Activated naive CD8-positive, alpha-beta T cell treated with anti-CD3 and anti-CD28 coated beads for 36 hours (primary cell): ENCODE measurements at places on chromosomes 2 and 18.

DNA sequence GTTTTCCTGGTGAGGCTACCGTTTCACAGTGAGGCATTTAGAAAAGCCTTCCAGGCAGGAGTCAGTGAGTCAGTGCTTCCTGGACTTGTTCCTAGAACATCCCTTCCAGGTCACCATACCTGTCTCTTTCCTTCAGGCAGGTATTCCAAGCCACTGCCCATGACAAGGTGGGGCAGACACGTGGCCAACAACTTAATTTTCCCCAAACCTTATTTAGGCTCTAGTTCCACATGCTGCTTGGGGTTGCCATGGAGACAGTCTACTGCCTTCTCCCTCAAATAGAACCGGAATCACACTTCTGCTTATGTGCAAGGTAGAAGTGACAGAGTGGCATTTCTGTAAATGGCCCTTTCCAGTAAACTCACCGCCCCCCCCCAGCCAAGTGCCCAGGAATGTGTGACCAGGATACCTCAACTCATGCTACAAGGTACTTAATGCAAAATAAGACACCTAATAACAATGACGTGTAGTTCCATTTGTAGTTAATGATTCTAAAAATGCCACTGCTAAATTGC lies 258.3 kb downstream of the PRKCE start:
- no peak for DNase-seq

GRCh38 chr2:103132536-103133217 lies 370.8 kb downstream of the TMEM182 start:
- DNase-seq: no peak

DNA sequence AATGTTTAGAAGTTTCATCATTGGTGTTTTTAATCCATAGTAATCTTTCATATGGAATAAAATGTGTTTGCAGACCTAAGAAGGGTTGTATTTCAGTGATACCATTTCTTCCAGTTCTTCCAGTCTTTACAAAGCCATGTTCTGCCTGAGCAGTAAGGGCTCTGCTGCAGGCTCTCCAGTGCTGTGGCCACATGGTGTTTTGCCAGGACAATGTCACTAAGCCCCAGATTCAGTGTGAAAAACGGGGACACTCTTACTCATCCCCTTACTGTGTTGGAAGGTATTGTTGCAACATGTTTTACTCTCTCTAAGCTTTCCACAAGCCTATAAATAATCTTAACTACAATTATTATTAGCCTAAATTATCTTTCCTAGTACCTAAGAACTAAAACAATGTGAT lies 481.4 kb upstream of the CDH7 start:
- DNase-seq: no peak

GRCh38 chr2:1868683-1869141 lies 124.4 kb upstream of the PXDN start:
- no peak for DNase-seq

GRCh38 chr2:145203891-145204290 lies 684.0 kb upstream of the ZEB2 start:
- DNase-seq: no peak

GRCh38 chr2:156124458-156124857 lies 208.1 kb downstream of the NR4A2 start:
- DNase-seq: no peak

GRCh38 chr18:13613591-13614501 lies 112.5 kb downstream of the FAM210A start:
- DNase-seq: no peak

DNA sequence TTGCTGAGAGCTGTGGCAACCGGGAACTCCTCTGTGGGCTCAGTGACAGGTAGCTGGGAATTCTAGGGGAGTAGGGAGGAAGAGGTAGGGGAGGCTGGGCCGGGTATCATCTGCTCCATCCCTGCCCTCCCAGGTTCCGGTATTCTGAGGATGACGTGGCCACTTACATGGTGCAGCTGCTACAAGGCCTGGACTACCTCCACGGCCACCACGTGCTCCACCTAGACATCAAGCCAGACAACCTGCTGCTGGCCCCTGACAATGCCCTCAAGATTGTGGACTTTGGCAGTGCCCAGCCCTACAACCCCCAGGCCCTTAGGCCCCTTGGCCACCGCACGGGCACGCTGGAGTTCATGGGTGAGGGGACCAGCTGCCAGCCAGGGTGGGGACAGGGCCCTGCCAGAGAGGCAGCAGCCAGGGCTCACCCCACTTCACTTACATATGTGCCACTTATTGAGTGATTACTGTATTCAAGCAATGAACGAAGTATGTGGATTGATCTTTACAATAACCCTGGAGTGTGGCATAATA lies 8.0 kb upstream of the GMPPA start:
- no peak for DNase-seq

DNA sequence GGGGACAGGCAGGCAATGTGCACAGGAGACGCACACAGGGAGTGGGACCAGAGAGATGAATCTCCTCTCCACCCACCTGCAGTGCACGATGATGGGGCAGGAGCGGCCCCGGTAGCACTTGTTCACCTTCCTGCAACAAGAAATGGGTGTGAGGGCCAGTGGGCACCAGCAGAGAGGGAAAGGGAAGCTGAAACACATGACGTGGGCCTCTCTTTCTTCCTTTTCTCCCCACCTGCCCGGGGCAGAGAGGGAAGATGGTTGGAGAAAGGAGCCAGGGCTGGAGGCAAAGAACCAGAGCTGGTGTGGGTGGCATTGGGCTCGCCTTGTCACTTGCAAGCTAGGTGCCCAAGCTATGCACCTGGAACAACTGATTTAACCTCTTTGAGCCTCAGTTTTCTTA lies 12.2 kb downstream of the DNAJB2 start:
- no peak for DNase-seq

DNA sequence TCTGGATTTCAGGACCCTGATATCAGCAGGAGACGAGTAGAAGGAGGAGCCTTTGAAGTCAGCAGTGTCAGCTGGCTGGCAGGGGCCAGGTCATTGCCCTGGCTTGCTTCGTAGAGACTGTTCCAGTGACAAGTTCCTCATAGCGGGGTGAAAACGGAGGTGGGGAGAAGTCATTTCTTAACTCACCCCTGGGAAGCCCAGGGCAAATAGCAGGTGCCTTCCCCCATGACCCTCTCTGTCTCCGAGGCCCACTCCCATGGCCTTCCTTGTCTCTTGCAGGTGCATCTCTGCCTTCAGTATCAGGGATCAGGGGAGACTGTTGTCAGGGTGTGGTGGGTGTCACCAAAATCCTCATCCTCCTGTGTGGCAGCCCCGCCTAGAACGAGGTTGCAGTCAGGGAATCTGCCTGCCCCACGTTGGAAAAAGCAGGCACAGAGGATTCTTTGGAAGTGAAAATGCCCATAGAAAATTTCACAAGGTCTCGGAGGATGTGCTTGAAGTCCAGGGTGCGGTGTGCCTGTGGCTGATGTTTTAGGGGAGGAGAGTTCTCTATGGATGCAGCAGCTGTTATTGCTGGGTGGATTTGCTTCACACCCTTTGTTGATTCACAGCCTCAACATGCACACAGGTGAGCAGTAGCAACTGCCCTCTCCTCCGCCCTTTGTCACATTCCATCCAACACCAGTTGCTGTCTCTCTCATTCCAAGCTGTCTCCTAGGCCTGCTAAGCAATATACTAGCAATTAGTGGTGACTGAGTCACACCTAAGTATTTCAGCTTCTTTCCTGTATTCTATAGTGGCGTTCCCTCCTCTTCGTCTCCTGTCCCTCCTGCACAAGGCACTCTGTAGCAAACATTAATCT lies 142.6 kb upstream of the FHL2 start:
- no peak for DNase-seq

GRCh38 chr2:147273628-147274027 lies 571.2 kb upstream of the ACVR2A start:
- no peak for DNase-seq

DNA sequence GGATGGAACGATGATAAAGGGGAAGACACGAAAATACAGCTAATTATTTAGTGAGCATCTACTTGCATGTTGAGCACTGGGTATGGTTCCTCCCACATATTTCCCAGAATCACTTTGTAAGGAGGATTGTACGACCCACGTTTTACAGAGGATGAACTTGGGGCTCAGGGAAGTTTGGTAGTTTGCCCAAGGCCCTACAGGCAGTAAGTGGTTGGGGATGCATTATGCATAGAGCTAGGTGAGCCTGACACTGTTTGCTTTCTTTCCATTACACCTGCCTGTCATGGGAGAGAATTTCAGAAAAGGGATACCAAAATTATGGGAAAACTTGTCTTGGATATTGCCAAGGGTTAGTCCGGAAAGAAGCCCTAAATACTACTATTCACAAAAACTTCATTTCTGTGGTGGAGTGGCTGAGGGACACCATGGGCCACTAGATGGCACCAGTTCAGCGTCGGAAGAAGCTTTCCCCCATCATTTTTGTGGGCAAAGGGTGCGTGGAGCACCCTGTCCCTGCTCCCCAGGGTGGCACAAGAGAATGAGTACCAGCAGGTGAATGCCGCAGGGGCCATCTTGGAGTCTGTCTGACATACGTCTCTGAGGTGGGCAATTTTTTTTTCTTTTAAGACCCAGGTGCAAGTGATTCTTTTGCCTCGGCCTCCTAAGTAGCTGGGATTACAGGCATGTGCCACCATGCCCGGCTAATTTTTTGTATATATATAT lies 23.5 kb upstream of the C18orf32 start:
- peak; percentile 49 for DNase-seq

DNA sequence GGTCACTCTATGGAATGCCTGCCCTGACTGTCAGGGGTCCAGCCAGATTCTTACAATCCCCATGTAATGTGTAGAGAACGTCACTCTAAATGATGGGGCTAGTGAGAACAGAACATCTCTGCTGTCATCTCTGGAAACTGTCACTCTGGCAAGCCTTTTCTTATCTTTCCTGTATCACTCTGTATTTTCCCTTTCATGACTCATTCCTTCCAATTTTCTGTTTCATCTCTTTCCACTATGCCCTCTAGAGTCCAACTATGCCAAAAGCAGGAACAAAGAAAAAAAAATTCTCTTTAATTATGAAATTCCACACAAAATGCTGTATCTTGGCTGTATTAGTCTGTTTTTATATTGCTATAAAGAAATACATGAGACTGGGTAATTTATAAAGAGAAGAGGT lies 608.8 kb downstream of the ADCYAP1 start:
- DNase-seq: no peak

GRCh38 chr2:83081826-83082690 lies 1377.0 kb downstream of the SUCLG1 start:
- DNase-seq: no peak

DNA sequence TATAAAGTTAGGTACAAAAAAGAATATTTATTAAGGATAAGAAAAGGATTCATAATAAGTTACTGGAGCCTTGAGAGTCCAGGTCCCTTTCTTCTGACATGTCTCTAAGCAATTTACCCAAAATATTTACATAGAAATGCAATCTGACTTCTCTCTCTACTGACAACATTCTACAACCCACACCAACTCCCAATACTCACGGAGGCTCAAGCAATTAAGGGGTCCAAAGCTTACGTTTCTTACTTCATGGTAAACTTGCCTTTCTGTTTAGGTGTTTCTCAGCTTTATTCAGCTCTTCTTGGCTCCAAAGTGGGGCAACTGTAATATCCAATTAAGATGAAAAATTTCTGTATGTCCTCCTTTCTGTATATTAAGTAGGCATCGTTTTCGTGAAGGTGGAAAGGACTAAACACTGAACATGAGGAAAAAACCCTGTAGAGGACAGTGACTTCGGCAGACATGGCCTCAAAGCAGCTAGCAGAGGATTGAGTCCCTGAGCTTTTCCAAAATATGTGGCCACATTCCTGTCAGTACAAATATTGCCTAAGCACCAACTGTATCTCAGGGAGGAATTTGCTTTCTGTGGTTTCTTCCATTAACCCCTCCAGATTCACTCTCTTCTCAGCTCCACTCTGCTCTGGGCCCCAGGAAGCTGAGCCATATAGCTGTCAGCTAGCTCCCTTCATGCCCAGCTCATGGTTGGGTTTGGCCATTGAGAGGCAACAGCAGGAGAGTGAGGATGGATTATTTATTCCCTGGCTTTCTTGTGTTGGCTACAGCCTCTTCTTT lies 67.9 kb upstream of the GLS start:
- no peak for DNase-seq

- no peak for DNase-seq
These were observed 357.5 kb downstream of the PTPRM start for GRCh38 chr18:7924616-7925015.

DNA sequence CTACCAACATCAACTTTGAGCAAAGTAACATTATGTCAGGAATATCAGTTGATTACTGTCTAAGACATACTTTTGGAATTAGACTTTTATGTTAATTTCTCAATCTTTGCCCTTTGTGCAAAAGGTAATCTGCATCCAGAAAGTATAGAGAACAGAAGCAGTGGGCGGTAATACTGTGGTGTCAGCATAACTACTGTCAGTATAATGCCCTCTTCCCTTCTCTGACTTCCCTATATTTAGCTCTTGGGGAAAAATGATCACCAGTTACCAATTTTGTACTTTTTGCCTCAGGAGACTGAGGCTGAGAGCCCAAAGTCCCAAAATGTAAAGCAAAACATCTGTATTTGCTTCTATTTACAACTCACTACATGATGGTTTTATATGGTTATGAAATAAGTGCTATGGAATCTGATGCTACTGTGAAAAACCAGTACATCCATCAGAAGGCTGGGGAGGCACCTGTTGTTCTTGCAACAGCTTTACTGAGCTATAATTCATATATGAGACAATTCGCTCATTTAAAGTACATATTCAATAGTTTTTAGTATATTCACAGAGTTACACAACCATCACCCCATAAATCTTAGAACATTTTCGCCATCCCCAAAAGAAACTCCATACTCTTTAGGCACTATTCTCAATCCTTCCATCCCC lies 51.3 kb upstream of the CD302 start:
- DNase-seq: no peak

DNA sequence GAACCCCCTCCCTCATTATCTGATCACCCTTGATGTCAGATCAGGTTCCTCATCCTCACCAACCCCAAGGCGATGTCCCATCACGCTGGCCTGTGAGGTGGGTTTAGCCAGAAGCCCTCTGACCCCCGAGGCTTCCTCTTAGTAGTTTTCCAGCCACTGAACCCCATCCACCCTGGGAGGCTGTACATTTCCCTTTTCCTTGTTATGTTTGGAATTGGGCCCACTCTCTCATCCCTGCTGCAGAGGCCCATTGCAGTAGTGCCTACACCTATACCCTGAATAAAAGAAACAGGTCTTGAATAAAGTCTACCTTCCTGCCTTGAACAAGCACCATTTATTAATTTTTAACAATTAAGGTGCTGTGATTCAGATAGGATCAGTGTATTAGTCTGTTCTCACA lies 80.1 kb downstream of the NCAPH start:
- DNase-seq: no peak
